Activated T-cell treated with anti-CD3 and anti-CD28 coated beads for 1 hour (primary cell): ENCODE measurements at places on chromosomes 12 and 14.

GRCh38 chr12:122980183-122981035 is at the start of gene ARL6IP4:
TSS of gene ARL6IP4 (plus strand) at chr12:122980681. CDS start at chr12:122981140, 459 bp downstream.
- peak; percentile 39 for DNase-seq

DNA sequence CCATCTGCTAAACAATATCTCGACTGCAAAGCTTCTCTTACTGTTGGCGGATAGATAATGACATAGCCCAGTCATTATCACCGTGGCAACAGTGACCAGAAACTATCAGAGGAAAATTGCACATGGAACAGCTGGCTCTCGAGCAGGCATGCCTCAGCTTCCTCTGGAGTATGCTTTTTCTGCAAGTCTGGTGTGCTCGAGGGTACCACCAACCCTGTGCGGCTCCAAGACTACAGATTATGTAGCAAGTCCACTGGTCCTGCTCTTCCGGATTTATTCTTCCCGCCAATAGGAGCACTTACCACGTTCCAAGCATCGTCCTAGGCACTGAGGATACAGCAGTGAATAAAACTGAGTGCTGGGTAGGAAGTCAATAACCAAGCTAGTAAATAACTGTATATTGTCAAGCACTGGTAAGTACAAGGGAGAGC is 1.4 kb upstream of the GLRX5 start:
- no peak for DNase-seq

GRCh38 chr14:35898217-35898775 is 72.2 kb downstream of the BRMS1L start:
- DNase-seq: no peak

DNA sequence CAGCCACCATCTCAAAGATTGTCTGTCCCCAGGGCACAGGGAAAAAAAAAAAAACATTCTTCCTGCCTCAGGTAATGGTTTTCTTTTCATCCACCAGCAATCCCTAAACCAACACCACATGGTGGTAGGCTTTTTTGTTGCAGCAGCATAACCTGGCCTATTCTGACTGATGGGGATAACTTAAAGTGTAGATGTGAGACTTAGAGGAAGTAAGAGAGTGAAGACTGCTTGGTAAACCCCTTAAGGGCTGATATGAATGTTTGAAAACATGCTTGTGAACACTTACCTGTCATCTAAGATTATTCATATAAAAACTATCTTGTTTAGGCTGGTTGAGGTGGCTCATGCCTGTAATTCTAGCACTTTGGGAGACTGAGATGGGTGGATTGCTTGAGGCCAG is 130.2 kb upstream of the RAP1B start:
- DNase-seq: no peak
